ENCODE measurements at places on chromosomes 1 and 21.

GRCh38 chr21:34969423-34970166 is 79.5 kb downstream of the RUNX1 start:
- no peak for DNase-seq

DNA sequence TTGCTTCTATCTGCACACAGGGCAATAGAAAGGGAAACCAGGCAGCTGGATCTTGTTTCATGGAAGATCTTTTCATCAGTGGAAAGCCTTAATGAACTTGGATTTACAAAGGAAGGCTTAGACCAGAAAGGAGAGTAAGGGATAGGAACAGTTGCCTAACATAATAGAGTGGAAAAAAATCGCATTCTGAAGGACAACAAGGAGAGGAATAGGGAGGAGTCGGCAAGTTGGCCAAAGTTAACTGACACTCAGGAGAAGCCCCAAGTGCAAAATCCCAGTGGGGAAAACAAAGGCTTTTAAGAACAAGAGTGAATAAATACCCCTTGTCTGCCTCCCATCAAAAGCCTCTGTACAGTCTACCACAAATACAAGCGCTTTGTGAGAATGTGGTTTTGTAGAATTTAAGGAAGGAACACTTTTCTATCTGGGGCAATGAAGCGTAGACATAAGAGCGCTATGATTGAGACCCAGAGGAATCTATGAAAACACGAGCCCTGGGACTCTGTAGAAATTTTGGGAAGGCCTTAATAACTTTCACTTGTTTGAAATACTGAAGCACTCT is 74.1 kb downstream of the ZNF648 start:
- DNase-seq: no peak

DNA sequence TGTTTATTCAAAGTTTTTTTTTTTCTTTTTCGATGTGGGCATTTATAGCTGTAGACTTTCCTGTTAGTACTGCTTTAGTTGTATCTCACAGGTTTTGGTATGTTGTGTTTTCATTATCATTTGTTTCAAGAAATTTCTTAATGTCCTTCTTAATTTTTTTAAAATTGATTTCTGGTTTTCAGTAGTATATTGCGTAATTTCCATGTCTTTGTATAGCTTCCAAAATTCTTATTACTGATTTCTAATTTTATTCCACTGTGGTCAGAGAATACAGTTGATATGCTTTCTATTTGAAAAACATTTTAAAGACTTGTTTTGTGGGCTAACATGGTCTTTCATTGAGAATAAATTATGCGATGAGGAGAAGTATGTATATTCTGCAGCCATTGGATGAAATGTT is 463.2 kb upstream of the B3GALT2 start:
- no peak for DNase-seq

DNA sequence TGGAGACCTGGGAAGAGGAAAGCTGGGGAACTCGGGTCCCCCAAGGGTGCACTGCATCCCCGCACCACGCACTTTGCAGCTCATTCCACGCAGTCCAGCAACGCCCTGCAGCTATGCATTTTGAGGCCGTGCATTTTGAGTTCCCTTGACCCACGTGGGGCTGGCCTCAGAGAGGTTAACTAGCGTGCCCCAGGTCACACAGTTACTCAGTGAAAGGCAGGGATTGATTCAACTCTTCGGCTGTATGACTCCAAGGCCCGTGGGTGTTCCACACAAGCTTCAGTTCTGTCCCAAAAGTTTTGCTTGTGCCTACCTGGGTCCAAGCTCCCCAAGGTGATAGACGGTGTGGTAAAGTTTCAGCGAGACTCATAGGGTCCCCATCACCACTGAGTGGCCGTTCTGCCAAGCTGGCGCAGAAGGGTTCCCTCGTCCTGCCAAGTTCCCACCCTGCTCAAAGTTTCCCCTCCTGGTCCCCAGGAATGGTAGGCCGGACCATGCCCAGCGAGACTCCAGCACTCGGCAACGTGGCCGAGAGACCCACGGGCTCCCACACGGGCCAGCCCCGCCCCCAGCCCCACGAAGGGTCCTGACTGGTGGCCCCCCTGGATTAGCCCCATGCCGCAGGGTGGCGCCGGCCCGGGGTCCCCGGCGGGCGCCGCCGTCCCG is 611 bp downstream of the HSPG2 start:
- DNase-seq: no peak

GRCh38 chr1:83123019-83123418 is 875.9 kb downstream of the TTLL7 start:
- DNase-seq: no peak

GRCh38 chr1:104402178-104402577 is 652.5 kb downstream of the AMY1C start:
- DNase-seq: no peak

DNA sequence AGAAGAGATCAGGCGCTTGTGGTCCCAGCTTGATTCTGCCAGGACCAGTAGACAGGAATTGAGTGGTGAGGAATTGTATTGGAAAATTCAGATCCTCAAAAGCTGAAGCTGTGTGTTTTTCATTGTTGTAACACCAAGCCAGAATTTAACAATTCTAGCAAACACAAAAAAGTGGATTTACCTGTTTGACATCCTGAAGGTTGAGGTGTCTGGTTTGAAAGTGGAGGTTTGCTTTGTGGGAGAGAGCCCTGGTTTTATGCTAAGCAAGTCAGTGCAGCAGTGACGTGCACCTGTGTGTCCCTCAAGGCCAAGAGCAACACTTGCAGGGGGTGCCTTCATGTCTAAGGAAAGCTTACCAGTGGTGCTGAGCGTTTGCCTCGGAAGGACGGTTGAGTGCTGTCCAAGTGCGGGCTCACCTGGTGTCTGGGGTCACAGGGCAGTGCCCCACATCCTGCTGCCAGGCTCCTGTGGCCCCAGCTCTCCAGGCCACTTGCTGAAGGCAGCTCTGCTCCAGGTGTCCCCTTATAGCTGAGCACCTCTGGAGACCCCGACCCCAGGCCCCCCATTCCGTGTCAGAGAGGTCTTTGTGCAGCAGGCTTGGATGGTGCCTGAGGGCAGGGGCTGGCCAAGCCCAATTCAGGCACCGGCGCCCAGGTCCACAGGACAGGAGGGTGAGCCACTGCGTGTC is 27.7 kb downstream of the PCNT start:
- no peak for DNase-seq

- DNase-seq: no peak
Observed at GRCh38 chr1:42620307-42620706, 37.9 kb upstream of the PPIH start.

GRCh38 chr1:44237721-44238457 is 24.6 kb downstream of the DMAP1 start:
- DNase-seq: peak; percentile 29

- DNase-seq: no peak
Observed at GRCh38 chr21:35915030-35915429, 145.3 kb downstream of the SETD4 start.

DNA sequence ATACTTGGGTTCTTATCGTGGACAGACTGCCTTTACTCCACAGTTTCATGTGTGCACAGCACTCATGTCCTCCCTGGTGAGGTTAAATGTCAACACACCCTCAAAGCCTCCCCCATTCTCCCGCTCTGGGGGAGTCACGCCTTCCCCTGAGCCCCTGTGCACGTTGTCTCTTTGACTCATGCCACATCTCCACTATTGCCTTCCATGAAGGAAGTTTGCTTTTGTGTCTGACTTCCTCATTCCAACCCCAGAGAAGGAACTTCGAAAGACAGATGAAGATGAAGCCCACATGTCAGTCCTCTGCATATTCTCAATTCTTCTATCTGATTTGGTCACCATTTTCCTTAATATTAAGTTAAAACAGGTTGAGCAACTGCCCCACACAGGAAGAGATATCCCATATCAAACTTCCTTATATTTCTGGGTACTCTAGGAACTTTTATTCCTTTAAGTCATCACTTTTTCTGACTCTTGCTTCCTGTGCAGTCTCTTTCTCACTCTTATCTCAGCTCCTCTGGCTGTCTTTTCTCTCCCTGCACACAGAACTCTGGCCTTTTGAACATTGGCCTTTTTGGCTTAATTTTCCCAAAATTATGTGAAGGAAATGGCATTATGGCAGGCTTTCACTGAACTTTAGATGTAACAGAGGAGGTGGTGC is 41.5 kb downstream of the C4BPA start:
- no peak for DNase-seq

- DNase-seq: no peak
Observed at GRCh38 chr1:99560207-99561040, 85.5 kb upstream of the PALMD start.

DNA sequence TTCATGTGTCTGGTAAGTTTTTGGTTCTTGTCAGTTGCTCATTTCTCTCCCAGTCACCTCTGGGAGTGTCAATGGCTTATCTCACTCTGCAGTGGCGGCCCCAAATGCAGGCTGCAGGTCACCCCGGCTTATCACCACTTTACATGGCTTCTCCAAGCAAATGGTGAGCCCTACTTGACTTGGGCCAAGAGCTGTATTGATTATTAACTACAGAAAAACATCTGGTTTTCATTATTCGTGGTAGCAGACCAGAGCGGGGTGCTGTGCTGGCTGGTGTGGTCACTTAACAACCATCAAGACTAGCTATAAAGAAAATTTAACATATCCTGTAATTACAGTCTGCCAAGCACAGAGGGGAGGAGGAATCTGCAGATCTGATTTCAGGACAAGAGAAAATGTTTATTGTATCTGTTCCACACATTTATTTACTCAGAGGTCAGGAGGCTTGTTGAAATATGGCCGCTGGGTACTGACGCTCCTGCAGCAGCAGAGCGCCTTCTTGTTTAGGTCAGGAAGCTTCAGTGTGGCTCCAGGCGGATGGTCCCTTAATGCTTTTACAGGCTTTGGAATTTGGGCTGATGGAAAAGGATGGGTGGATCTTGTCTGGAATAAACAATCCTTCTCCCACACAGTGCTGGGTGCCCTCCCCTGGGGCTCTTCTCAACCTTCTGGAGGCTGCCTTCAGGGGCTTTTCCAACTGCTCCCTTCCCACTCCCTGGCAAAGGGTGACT is 87.8 kb downstream of the HLX start:
- DNase-seq: no peak

DNA sequence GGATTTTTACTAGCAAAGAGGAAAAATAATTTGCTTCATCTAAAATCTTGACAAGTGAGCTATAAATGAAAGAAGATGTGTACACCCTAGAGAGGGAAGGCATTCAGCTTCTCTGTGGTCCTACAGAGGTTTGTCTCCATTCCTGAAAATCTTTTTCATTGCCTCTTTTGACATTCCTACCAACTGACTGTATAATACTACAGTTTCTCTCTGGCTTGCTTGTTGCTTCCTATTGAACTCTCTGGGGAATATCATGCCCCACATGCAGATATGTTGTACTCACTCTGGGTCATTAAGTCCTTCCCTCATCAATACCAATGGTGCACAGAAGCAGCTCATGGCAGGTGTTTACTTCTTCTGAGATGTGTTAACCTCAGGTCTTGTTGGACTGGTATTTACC is 371.2 kb upstream of the PLXNA2 start:
- no peak for DNase-seq

DNA sequence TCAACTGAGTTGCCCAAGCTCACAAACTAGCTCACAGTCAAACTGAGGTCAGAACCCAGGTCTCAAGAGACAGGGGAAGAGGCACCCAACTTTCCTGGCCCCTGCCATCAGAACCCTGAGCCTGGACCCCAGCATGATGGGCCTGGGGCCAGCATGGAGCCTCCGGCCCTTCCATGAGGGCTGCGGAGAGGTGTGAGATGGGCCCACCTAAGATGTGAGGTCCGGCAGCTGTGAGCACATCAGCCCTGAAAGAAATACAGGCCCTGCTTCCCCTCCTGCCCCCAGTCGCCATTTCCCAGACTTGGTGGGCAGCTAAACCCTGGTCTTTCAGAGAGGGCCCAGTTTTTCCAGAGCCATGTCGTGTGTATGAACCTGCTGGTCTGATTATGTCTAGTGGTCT is 30.6 kb downstream of the QSOX1 start:
- DNase-seq: no peak

GRCh38 chr1:96387785-96388184 is 333.8 kb upstream of the PTBP2 start:
- no peak for DNase-seq

DNA sequence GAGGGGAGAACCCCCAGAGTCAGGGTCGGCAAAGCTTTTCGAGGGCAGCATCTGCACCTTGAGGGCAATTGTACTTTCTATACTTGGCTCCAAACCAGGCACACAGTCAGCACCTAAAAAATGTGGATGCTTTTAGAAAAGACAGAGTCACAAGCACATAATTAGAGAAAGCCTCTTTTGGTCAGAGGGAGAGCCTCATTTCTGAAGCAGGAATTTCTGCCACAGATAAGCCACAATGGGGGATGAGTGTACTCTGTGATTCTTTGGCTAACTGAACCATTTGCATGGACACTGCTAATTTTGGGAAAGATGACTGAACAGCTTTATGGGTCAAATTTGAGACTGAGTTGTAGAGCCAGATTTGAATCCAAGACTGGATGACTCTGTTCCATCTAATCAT is 635.7 kb downstream of the KIF26B start:
- no peak for DNase-seq

DNA sequence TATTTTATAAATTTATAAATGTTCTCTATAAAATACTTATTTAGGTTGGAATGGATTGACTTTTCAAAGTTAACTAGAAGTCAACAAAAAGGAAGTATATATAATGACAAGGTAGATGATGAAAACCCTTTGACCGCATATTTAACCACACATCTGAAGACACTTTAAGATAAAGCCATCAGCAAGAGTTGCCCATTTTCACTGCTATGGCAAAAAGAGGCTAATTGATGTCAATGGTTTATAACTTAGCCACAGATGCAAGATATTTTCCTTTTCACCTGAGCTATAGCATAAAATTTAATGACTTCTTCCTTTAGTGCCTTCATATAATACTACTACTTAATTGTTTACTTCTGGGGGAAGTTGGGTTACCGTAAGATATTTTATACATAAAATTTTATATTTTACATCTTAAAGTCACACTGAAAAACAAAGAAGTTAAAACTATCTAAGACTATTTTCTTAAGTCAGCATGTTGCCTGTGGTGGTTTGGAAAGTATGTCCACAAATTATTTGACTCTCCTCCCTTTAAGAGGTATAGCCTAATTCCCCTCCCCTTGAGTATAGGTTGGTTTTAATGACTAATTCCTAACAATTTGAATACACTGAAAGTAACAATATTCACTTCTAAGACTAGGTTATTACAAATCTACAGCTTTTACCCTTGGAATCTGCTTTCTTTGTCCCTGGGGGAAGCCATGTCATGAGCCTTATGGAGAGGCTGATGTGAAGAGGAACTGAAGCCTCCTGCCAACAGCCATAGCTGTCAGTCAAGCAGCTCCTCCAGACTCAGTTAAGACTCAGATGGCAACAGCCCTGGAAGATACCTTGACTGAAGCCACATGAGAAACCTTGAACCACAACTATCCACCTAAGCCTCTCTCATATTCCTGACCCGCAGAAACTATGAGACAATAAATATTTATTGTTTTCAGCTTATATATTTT is 40.3 kb upstream of the LRRC8B start:
- no peak for DNase-seq

DNA sequence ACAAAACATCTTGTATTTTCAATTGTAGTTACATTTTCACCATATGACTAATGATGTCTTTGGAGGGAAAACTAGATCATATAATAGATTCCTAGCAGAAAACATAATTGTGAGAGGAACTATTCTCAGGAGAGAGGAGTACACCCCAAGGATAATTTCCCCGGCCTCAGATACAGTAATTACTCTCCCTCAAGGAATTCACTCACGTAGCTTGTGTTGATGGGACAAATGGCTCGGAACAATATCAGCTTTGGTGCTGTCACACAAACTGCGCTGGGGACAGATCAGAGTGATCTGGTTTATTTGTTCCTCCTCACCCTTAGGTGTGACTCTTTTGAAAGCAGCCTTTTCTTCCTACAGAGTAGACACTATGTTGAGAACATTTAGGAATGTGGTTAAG is 11.2 kb downstream of the ABCG1 start:
- DNase-seq: no peak

- DNase-seq: no peak
Observed at GRCh38 chr21:16473988-16474387, 744.2 kb downstream of the USP25 start.

Measured in activated T-cell treated with anti-CD3 and anti-CD28 coated beads for 24 hours (primary cell).